ENCODE measurements at places on chromosomes 7 and 10.

DNA sequence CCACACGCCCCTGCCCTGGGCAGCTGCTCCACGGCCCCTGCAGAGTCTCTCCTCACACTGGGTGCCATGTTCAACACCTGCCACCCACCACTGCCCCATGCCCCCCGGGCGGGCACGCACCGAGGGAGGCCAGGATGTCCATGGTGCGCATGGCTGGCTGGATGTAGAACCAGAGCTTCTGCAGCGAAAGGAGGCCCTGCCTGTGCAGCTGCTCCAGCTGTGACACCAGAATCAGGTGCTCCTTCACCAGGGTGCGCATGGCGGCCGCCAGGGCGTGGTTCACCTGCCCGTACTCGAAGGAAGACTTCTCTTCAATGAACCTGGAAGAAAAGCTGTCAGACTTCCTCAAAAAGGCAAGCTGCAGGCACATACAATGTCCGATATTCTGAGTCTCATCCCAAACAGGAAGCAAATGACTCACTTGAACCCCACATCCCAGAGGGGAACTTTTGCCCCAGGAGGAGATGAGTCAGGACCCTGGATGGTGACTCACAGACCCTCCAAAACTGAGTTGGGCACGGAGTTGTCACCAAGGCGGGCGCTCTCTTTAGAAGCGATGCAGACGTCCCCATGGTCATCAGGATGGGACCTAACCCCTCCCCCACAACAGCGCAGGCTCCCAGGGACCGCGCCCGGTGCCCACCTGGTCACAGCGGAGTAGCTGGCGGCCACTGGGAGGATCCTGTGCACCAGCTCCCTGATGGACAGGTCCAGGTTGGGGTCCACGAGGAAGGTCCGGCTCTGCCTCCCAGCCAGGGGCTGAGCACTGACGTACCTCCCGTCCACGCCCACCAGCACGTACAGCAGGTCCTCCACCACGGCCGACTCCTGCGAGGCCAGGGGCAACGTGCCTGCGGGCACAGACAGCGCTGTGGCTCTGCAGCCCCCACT is 15.5 kb downstream of the TUBGCP2 start:
- DNase-seq, result peak; percentile 79

DNA sequence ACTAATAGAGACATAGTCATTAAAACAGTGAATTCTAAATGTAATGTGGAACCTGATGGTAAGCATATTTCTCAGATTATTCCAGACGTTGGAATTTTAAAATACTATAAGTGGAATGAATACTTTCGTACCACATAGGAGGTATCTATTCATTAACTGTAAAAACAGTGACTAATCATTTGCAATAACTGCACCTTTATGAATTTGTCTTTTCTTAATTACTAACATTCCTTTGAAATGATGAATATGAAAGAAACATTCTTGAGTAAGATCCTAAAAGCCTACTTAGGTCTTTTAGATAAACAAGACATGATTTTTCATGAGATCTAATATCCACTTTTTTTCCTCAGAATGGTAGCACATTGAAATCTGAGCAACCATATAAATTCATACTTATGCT is 549.0 kb upstream of the LRRN3 start:
- no peak for DNase-seq

DNA sequence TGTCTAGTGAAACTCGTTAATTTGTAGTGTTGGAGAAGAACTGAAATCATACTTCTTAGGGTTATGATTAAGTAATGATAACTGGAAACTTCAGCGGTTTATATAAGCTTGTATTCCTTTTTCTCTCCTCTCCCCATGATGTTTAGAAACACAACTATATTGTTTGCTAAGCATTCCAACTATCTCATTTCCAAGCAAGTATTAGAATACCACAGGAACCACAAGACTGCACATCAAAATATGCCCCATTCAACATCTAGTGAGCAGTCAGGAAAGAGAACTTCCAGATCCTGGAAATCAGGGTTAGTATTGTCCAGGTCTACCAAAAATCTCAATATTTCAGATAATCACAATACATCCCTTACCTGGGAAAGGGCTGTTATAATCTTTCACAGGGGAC is 187.6 kb downstream of the CFTR start:
- DNase-seq, result no peak

GRCh38 chr10:14253711-14254110 is 77.0 kb downstream of the FRMD4A start:
- DNase-seq, result no peak

DNA sequence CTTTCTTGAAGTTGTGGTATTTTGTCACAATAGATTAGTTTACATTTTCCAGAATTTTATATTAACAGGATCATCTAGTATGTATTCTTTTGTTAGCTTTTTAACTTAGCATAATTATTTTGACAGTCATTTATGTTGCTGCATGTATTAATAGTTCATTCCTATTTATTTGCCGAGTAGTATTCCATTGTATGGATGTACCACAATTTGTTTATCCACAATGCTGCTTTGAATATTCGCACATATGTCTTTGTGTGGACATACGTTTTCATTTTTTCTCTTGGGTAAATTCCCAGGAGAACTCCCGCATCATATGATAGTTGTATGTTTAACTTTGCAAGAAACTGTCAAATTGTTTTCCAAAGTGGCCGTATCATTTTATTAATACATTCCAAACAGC is 115.7 kb downstream of the CPEB3 start:
- DNase-seq, result no peak

DNA sequence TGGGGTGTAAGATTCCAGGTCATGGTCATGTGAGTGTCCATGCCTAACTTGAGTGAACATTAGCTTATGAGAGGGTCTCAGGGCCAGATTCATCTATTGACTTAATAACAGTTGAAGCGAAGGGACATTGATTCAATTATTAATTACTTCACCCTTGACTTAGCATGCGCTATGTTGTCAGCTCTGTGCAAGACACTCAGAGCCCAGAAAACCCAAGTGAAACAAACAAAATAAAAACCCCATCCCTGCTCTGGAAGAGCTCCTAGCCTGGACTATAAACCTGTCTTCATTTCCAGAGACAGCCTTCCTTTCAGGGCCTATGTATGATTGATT is 66.0 kb upstream of the TNS3 start:
- DNase-seq, result no peak

DNA sequence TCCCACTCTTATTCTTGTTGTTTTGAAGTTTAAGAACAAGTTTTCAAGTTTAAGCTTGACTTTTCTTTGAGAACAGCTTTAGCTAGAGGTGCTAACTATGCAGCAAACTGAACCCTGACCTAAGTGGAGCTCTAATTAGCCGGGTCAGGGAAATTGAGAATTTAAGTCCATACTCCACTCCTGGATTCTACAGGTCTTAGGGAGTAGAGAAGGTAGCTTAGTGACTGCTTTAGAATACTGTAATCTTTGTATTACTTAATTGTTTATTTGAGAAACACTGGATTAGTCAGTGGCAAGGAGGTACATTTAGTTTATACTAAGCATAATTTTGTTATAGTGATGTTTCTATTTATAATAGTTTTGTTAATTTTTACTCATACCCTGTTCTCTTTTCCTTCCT is 74.6 kb upstream of the STRIP2 start:
- no peak for DNase-seq

DNA sequence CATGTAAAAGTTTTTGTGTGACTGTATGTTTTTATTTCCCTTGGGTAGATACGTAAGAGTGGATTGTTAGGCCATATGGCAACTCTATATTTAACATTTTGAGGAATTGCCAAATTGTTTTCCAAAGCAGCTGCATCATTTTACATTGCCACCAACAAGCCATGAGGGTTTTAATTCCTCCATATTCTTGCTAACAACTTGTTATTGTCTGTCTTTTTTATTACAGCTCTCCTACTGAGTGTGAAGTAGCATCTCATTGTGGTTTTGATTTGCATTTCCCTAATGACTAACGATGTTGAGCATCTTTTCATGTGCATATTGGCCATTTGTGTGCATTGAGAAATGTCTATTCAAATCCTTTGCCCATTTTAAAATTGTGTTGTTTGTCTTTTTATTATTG is 94.9 kb downstream of the CARD11 start:
- no peak for DNase-seq

DNA sequence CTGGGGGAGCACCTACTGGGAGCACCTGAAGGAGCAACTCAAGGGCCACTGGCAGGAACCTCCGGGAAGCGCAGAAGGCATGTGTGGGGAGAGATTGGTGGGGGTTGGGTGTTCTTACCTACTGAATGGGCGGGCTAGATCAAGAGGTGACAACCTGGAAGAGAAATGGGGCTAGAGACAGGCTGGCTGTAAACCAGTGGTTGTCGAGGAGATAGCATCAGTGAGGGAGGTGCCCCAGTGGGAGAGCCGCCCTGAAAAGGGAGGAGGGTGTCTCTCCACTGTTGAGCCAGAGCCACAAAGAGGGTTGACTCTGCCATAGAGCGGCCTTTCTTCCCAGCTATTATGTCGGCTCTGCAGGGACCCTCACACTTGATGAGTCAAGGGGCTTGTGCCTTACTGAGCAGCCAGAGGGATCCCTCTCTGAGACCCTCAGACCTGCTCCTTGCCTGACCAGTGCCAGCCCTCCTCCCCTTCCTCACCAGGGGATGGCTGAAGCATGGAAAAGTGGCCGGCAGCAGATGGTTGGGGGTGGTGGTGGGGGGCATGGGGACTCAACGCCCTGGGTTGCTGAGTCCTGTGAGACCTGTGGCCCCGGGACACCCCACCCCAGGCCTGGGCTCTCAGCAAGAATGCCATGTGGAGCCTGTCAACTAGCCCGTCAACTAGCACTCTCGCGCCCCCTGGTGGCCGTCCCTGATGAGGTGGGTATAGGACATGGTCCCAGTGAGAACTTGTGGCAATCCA is 36.4 kb upstream of the PURB start:
- peak; percentile 44 for DNase-seq

GRCh38 chr7:30074422-30075030 is 46.3 kb downstream of the PLEKHA8 start:
- peak; percentile 31 for DNase-seq

- DNase-seq, result no peak
Observed at GRCh38 chr10:92678206-92678605, 11.5 kb upstream of the HHEX start.

- no peak for DNase-seq
Observed at GRCh38 chr7:74332373-74333176, 43.4 kb downstream of the CLIP2 start.

GRCh38 chr7:67542916-67543315 is 546.3 kb downstream of the TYW1 start:
- no peak for DNase-seq

- no peak for DNase-seq
Observed at GRCh38 chr10:47262606-47263533, 37.1 kb upstream of the GDF10 start.

DNA sequence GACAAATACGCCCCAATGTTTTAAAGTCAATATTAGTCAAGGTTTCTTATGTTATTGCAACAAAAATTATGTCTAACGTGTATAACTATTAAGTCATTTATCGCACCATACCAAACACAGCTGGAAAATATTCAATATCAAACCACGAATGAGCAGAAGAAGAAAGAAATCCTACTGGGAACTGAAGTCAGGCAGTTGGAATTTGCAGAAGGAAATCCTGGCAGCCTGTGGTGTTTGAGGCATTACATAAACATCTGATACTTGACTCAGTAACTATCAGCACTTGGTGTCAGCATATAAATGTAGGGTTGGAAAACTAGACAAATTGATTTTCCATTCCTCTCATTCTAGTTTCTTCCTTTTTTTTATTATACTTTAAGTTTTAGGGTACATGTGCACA is 83.4 kb upstream of the NUPR2 start:
- no peak for DNase-seq

- DNase-seq, result no peak
Observed at GRCh38 chr10:110870823-110871297, 868 bp upstream of the PDCD4 start.

GRCh38 chr7:47651355-47652317 is 69.7 kb upstream of the TNS3 start:
- peak; percentile 89 for DNase-seq

DNA sequence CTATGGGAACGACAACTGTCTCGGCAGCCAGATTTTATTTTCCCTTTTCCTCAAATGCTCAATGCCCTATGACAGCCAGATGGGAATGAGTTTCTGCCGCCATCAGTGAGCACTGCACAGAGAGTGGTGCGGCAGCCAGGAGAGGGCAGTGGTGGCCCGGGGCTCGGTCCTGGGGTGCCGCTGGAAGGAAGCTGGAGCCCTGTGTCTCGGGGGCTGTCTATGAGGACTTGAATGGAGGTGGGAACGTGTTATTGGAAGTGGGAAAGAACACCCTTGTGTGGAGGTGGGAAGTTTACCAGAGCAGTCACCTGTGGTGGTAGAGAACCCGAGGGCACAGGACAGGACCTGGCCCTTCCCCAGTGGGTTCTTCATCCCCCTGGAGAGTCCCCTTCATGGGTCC is 35.8 kb downstream of the JAKMIP3 start:
- no peak for DNase-seq

- peak; percentile 41 for DNase-seq
Observed at GRCh38 chr10:119416855-119417254, 125.7 kb downstream of the RGS10 start.

DNA sequence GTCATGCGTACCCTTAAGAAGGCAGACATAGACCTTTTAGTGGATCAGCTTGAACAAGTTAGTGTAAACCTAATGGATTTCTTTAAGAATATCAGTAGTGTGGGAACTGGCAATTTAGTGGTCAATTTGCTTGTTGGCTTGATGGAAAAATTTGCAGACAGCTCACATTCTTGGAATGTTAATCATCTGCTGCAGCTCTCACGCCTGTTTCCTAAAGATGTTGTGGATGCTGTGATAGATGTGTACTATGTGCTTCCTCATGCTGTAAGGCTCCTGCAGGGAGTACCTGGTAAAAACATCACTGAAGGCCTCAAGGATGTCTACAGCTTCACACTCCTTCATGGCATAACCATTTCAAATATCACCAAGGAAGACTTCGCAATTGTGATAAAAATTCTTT is 103.4 kb downstream of the ABCA13 start:
- peak; percentile 63 for DNase-seq

Measured in mammary epithelial cell (primary cell).